ENCODE measurements at places on chromosomes 1 and 21.

- no peak for DNase-seq
Observed at GRCh38 chr21:27108701-27109100, 141.8 kb upstream of the ADAMTS5 start.

- no peak for DNase-seq
Observed at GRCh38 chr1:109502364-109502851, 7.1 kb downstream of the AMIGO1 start.

DNA sequence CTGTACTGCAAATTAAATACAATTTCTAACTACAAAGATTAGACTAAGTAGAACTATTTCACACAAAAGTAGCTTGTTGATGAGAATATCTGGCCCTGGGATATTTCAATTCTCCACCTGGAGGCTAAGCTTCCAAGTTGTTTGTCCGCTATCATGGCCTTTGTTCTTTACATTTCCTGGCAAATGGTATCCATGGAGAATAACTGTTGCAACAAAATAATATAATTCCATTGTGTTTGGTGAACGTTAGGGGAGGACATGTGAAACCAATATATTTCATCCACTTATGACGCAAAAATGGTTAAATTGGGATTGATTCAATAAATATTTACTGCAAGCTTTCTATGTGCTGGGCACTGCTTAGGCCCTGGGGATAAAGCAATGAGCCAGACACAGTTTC lies 565.4 kb downstream of the PTPRC start:
- DNase-seq, result no peak

GRCh38 chr1:210709701-210710100 lies 381.0 kb downstream of the HHAT start:
- DNase-seq, result no peak

GRCh38 chr1:158177700-158178450 lies 2.8 kb upstream of the CD1D start:
- DNase-seq, result peak; percentile 80
